Inflammatory macrophage (primary cell): ENCODE measurements at places on chromosomes 1 and 21.

DNA sequence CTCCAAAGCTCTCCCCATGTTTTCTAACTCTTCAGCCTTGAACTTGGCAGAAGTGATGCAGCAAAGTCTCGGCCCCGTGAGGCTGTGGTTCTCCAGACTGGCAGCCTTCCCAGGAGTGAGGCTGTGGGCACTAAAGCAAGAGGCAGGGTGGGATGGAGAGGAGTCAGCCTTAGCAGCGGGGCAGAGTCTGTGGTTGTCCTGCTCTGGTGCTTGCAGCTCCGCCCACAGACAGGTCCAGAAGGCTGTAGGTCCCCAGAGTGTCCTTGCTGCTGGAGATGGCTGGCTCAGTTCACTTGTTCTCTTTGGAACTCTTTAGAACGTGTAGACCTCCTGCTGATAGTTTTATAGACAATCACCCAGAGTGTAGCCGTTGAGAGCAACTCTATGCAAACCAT, 142.6 kb downstream of the AJAP1 start:
- no peak for DNase-seq

GRCh38 chr1:95118710-95119109, 1.6 kb downstream of the TLCD4 start:
- no peak for DNase-seq

DNA sequence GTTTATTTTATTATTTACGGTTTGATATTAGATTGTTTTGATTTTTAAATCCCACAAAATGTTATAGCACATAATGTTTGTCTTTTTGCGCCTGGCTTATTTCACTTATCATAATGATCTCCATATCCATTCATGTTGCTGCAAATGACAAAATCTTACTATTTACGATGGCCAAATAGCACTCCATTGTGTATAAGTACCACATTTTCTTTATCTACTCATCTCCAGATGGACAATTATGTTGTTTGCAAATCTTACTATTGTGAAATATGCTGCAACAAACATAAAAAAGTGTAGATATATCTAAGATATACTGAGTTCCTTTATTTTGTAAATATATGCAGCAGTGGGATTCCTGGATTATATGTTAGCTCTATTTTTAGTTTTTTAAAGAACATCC, 1568.3 kb downstream of the AMY1C start:
- DNase-seq, result no peak

DNA sequence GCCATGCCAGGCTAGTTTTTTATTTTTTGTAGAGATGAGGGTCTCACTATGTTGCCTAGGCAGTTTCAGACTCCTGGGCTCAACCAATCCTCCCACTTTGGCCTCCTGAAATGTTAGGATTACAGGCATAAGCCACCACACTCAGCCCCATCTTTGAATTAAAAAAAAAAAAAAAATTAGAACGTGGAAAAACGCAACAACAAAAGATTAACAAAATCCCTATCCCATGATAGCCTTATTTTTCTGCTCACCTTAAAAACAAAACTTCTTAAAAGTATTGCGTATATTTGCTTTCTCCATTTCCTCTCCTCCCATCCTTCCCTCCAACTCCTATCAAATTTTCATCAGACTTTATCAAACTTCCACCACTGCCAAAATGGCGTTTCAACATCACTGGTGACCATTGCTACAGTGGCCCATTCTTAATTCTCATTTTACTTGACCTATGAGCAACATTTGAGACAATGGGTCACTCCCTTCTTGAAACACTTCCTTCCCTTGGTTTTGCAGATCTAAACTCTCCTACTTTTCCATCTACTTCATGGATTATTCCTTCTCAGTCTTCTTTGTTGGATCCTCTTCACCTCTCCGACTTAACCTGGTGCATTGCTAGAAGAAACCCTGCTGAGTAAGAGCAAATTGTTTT, 579 bp upstream of the ZNF684 start:
- peak; percentile 23 for DNase-seq

DNA sequence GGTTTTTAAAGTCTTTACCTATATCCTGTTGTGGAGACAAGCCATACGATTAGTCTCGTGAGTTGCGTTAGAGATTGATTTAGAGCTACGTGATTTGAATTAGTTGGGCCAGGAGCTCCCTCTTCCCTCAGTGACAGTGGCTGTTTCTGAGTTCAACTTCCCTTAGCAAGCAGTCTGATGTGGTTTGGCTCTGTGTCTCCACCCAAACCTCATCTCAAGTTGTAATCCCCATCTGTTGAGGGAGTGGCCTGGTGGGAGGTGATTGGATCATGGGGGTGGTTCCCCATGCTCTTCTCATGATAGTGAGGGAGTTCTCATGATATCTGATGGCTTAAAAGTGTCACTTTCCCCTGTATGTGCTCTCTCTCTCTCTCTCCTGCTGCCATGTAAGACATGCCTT, 192.9 kb upstream of the PTGFR start:
- DNase-seq, result no peak

DNA sequence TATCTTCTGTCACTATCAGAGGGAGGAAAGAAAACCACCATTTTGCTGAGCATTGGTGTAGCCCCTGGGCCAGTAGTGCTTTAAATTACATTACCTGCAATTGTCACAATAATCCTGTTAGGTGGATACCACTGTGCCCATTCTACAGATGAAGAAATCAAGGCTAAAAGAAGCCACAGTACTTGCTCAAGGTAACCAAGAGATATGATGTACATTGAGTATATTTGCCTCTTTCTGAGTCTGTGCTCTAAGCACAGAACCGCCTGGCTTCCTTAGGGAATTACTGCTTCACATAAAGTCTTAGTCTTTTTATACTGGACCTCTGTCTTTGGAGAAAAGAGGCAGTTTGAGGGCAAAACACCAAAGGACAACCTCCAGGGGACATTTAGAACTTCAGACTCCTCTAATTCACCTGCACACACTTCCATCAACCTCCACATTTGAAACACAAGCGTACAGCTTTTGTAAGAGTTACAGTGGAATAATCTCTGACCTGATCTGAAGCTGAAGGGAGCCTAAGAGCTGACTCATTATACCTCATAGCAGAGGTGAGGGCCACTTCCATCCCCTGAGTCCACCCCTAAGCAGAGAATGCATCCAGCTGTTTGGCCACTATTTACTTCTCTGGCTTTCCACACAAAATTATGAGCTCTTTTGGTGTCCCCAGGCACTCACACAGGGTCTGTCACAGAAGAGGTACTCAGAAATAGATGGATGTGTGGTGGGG, 61.8 kb downstream of the PLPP3 start:
- no peak for DNase-seq

DNA sequence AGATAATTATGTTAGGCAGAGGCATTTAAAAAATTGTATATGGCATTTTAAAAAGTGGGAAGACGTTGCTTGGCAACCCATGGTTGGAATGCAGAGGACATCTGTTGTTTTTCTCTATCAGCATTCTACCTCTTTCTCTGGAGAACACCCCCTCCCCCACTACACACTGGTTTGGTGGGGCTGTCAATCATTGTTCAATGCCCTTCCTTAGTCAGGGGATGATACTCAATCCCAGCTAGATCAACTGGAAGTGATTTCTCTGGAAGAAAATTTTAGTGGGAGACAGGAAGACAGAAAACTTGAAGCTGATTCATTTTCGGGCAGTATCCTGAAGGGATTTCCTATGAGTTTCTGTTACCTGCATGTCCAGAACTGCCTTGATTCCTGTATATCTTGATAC, 35.7 kb upstream of the CAP1 start:
- no peak for DNase-seq

GRCh38 chr1:155009221-155009711, 6.7 kb downstream of the ZBTB7B start:
- no peak for DNase-seq

DNA sequence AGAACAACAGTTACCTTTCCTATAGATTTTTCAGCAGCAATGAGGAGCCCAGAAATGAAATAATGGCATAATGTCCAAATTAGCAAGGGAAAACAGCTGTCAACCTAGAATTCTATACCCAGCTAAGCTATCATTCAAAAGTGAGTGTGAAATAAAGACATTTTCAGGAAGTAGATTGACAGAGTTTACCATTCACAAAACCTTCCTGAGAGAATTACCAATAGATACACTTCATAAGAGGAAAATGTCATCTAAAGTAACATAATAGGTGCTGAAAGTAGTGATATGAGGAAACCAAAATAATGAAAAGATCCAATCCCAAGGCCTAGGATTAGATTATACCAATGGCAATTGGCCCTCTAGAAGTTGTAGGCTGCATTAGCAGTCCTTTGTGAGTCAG, 34.6 kb downstream of the OBSCN start:
- no peak for DNase-seq

- DNase-seq, result no peak
Observed at GRCh38 chr1:159492575-159493323, 43.1 kb downstream of the OR10J5 start.

GRCh38 chr1:183915625-183916510, 110.9 kb downstream of the RGL1 start:
- DNase-seq, result peak; percentile 92

DNA sequence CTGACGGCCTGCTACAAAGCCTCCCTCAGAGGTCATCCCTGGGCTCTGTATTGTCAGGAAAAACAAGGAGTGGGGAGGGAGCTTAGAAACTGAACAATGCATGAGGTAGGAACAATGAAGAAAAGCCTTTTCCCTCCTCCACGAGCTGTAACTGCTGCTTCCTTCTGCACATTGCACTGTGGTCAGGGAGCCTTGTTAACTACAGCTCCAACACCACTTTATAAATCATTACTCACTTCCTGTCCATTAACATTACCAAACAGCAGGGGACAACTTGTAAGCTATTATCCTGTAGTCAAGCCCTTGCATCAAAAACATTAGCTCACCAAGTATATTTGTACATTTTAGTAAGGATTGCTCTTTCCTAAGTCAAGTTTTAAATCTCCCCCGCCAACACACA, 336.0 kb upstream of the NR5A2 start:
- DNase-seq, result peak; percentile 94

GRCh38 chr1:176241385-176242015, 34.4 kb upstream of the COP1 start:
- DNase-seq, result peak; percentile 67

DNA sequence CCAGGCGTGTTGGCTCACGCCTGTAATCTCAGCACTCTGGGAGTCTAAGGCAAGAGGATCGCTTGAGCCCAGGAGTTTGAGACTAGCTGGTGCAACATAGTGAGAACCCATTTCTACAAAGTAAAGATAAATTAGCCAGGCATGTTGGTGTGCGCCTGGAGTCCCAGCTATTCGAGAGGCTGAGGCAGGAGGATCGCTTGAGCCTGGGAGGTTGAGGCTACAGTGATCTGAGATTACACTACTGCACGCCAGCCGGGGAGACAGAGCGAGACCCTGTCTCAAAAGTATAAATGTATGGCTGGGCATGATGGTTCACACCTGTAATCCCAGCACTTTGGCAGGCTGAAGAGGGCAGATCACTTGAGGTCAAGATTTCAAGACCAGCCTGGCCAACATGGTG, 51.5 kb upstream of the LBR start:
- no peak for DNase-seq
